8988T (cell line): ENCODE measurements at places on chromosomes 2 and 18.
A peak's percentile ranks its signal among the peaks of the same experiment; 100 is the strongest.

DNA sequence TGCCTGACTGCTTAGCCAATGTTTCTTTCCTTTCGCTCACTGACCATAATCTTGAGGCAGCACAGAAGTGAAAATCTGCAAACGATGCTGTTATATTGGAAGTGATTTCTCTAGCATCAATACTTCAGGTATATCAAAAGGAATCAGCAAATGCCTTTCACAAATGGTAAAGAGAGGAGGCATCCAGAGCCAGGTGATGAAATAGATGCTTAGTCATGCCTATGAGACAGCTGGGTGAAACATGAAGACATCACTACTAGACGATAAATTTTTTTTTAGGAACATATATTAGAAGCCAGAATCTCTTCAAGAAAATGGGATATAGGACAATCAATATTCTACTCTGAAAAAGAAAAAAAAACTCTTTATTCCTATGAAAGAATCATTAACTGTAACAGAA is 249.2 kb upstream of the SLC39A10 start:
- DNase-seq = no peak

GRCh38 chr2:64939332-64939917 is 49.8 kb upstream of the SLC1A4 start:
- no peak for DNase-seq

DNA sequence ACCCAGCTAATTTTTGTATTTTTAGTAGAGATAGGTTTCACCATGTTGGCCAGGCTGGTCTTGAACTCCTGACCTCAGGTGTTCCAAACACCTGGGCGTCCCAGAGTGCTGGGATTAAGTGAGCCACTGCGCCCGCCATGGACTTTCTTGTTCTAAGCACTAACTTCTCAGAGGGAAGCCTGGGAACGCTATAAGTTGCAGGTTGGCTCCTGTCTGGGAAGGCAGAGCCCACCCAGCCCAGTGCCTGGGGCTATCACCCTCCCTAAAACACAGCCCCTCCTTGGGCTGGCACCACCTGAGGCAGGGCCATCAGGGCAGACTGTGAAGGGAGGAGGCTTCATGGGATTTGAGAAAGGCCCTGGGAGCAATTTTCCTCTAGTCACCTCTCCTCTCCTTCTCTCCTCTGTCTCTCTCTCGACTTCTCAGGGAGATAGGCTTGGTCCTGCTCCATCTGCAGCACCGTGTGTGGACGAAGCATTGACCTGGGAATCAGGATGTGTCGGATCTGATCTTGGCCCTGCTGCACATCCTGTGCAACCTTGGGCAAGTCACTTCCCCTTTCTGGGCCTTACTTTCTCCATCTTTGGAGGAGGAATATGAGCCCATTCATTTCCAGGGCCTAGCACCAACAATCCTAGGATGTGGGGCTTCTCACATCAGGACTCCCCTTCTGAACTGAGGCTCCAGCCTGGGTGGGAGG is 10.9 kb downstream of the PSD4 start:
- DNase-seq = no peak

GRCh38 chr2:144948205-144948855 is 428.4 kb upstream of the ZEB2 start:
- DNase-seq = no peak

DNA sequence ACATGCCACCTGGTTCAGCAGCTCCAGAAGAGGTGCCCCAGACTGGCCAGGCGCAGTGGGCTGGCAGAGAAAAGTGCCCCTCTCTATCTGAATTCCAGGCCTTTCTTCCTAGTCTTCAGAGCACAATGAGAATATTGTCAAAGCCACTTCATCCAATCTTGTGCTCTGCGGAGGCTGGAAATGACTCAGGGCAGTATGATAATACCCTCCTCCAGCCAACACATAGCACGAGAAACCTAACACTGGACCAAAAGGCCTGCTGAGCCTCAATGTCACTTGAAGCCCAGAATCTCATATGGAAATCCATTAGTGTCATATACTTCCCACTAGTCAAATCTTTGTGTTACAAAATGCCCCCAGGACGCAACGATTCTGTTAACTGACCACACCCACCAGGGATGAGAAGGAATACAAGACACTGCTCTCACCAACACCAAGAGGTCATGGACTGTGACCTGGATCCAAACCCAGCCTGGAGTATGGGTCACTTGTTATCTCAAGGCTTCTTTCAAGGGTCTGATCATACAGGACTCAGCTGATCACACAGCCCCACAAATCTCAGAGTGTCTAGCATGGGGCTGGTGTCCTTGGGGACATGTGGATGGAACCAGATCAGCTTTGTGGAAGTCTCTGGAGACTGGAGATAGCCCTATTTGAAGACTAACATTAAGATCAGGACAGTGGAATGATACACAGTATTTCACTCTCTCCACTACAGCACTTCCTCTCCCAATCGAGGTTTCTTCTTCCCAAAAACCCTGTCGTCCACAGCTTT is 10.1 kb downstream of the KIF3C start:
- no peak for DNase-seq

- DNase-seq = no peak
These were observed 39.1 kb upstream of the HS6ST1 start for GRCh38 chr2:128357506-128358370.

- no peak for DNase-seq
These were observed 78.3 kb downstream of the RTP5 start for GRCh38 chr2:241947876-241948275.

DNA sequence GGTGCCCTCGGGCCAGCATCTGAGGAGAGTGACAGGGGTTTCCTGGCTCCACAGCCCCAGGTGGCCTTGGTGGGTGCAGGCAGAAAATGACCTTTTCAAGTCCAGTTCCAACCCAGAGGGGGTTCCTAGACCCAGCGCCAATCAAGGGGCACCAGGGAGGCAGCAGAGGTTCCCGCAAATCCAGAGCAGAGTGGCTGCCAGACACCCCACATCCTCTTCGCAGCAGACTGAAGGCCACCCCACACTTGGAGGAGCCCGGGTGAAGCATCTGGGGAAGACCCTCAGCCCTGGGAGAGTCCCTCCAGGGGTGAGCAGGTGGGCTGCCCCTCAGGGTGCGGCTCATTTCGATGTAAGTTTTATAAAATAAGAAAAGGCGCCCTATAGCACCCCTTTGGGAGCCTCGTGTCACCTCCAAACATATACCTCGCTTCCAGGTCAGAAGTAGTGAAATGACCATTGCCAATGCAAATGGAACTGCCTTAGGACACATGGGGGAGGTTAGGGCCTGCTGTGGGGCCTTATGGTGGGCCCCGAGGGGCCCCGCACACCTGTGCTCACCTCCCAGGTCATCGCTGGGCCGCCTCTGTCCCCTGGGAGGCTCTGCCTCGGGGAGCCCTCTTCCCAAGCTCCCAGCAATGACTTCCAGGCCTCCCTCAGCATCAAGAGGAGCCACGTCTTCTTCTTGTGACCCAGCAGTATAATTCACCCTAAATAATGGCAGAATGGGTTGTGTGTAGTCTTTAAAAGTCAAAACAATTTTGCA is 11.0 kb downstream of the RTP5 start:
- no peak for DNase-seq

DNA sequence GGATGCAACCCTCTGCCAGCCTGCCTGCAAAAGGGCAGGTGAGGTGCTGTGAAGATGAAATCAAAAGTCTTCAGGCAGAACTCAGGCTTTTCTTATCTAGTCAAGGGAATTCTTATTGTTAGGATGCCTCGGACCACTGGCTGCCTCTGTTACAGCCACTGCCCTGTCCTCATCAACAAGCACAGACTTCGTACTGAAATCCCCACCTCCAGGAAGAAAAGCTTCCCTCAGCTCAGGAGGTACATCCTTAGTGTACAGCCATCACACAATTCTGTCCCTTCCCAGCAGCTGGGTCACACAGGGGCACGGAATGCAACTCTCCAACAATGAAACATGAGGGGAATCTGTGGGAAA is 10.1 kb upstream of the RNU4ATAC start:
- no peak for DNase-seq

GRCh38 chr18:28177828-28178635 is 1.1 kb upstream of the CDH2 start:
- DNase-seq = peak; percentile 64

DNA sequence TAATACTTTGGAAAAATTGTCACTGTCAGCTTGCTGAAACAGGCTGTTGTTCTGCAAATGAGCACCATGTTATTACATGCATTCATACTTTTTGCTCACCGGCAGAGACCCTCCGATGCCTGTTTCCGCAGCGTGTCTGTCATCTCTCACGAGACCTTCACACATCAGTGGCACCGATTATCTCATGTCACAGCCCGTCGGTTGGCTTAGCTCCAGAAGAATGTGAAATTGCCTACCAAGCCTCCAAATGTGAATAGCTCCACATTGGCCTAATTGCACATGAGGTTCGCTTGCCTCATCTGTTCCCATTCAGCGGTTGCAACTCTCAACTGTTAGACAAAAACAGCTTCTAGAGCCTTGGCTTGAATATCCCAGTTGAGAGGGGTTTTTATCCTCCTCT is 233.0 kb downstream of the ACTR3 start:
- no peak for DNase-seq

DNA sequence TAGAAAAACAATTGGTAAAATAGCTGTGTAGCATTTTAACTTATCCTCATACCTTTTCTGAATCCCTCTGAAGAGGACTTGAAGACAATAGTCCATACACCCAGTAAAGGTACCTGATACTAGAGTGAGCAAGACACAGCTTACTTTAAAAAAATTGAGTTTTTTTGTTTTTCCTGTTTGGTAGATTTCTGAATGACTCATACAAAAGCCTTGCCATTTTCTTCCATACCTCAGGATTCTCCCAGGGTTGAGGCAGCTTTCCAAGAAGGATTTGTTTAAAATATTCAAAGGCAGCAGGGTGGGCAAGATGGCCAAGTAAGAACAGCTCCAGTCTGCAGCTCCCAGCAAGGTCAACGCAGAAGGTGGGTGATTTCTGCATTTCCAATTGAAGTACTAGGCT is 551.0 kb upstream of the LRATD1 start:
- DNase-seq = no peak

- DNase-seq = no peak
These were observed 56.2 kb downstream of the EMILIN2 start for GRCh38 chr18:2903006-2903405.

DNA sequence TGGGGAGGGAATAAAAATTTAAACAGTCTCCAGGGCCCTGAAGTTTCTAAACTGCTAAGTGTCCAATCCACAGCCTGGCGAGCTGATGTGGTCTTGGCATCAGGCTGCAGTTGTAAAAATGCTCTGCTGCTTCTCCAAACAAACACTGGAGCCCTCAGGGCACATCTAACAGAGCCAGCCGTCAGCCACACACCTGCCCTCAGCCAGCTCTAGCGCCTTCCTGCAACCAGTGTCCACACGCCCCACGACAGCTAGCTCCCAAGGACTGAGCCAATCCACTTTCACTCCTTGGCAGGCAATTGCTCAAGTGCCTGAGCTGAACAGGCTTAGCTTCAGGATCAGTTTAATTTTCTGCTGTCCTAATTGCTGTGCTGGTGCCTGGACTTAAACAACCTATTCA is 446.4 kb upstream of the RAB12 start:
- DNase-seq = no peak

GRCh38 chr18:26920644-26921043 is 55.1 kb upstream of the AQP4 start:
- DNase-seq = no peak

DNA sequence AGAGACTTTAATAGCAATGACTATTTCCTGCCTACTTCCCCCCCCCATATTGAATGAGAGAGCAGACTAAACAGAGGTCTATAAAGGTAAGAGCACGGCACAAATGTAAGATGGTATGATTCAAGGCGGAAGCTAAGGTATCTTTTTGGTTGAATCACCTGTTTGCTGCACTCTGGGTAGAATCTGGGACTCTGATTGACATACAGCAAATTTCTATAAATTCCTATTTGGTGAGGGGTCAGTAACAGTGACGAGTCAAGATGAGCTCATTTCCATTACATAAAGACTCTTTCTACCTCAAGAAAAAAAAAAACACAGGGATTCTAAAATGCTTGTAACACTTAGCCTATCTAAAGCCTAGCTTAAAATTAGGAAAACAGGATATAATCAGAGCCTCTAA is 297.3 kb downstream of the TNS1 start:
- no peak for DNase-seq

DNA sequence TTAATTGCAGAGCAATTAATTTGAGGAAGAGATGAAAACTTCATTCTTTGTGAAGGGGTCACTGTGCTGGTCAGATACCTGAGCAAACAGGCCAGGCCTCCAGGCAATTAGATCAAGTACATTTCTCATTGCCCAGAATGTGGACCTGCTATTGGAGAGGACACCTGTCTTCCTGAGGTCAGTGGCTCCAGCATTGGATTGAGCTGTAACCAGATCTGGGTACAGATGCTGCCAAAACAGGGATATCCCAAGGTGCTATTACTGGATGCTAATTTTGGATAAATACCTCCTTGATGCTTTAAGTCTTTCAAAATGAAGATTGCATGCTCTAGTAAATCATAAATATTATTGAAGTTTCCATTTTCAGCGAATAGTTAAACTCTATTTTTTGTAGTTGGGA is 131.5 kb downstream of the FAM161A start:
- no peak for DNase-seq

- DNase-seq = peak; percentile 2
These were observed 20.2 kb upstream of the TNS1 start for GRCh38 chr2:218022851-218023530.

- no peak for DNase-seq
These were observed 27.8 kb downstream of the ANO7 start for GRCh38 chr2:241216211-241216761.

GRCh38 chr2:125643585-125643984 is 1012.4 kb upstream of the GYPC start:
- no peak for DNase-seq

GRCh38 chr2:38528534-38528933 is 74.2 kb downstream of the HNRNPLL start:
- DNase-seq = no peak

DNA sequence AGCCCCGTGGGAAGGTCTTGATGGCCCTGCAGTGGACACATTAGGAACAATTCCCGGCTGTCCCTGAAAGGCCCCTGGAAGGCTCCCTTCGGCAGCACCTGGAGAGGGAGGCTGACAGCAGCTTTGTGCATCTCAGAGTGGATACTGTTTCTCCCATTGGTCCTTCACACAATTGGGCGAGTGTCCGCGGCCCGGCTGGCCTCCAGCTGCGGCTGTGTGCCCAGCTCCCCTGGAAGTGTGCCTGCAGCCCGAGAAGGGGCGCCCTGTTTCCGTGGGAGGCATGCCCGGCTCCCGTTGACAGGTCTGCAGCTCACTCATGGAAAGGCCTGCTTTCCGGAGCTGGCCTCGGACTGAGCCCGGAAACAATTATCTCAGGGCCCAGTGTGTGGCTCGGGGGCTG is 103.7 kb downstream of the LPIN1 start:
- no peak for DNase-seq

- no peak for DNase-seq
These were observed 106.1 kb downstream of the THSD7B start for GRCh38 chr2:136871424-136871823.

DNA sequence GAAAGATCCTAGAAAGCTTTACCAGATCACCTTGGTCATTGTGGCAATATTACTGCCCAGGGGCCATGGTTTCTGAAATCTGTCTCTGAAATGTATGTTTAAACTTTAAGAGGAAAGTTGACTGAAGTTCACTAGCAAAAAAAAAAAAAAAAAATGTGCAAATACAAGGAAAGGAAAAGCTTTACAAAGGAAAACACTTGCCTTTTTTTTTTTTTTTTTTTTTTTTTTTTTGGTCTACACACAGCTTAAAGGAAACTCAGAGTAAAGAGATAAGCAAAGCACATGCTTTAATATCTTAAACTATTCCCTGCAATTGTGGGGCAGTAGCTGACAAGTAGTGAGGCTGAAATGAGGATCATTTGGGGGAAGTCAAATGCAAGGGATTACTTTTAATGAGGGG is 174.2 kb upstream of the EPAS1 start:
- no peak for DNase-seq

- DNase-seq = no peak
These were observed 206.7 kb downstream of the TCF4 start for GRCh38 chr18:55381277-55381676.
